Mucosa of descending colon (tissue), 3 donors: ENCODE measurements at places on chromosomes 12 and 14. TPM values are rescaled to one million over a fixed set of nuclear protein-coding genes. Genes with fewer than 3 reads are reported as not detected.

DNA sequence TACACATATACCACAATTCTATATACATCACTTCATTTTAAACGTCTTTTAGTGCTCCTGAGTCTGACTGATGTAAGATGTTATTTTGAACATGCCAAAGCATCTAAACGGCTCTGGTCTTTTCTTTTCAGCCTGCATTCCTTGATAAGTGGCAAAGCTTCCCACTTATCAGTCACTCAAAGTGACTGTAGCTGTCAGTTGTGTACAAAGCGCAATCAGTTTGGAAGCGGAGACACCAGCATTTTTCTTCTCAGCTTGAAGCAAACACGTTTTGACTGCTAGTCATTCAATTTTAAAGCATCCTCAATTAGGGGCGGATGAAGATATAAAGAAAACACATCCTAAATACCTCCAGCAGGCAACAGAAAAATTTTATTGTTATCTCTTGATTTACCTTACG, 226.8 kb downstream of the SOX5 start:
- no peak for DNase-seq

DNA sequence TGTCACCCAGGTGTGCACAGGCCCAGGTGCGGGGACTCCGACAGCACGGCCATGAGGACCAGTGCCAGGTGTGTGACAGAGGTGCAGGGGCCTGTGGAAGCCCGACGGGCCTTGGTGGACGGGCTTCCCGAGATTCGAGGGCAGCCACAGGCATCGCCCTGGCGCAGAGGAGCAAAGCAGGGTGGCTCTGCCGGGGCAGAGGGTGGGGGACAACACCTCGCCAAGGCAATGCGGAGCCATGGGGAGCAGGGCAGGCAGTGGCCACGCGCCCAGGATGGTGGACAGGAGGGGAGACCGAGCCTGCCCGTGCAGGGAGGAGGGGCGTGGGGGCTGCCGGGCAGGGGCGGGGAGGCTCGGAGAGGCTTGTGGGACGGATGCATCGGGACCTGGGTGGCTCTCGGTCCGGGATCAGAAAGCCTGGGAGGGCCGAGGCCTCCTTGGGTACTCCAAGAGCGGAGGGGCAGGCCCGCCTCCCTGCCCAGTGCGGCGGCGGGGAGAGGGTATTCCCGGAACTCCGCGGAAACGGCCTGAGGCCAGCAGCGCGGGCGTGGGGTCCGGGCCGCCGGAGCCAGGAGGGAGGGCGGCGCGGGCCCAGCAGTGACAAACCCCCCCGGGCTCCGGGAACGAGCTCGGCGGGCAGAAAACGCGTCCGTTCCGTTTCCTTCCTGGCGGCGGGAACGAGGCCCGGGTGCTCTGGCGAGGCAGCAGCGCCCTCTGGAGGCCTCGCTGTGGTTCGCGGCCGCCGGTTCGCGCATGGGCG, 1.6 kb downstream of the TMEM121 start:
- DNase-seq = peak; percentile 82

DNA sequence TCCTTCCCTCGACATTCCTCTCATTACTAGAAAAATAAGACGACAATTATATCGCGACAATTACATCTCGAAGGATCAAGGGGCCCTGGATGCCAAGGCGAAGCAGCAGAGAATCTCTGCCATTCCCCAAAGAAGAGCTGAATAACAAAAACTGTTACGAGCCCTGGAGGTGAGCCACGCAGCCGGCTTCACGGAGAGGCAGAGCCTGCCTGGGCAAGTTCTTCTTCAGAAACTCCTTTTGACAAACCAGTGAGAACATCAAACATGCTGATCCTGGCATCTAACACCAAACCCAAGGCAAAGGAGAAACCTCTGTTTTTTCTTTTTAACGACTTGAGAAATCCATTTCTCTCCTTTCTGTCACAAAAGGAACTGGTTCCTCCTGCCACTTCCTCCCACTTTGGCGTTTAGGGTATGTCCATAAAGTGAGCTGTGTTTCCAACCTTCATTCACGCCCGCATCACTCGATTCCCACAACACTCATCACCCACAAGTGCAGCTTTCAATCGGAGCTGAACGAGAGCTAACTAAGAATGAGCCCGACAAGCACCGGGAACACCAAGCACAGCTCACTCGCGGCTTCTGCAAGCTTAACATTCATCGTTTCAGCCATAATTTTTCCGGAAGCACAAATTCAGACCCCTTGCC, 21.5 kb downstream of the CCDC88C start:
- peak; percentile 50 for DNase-seq

DNA sequence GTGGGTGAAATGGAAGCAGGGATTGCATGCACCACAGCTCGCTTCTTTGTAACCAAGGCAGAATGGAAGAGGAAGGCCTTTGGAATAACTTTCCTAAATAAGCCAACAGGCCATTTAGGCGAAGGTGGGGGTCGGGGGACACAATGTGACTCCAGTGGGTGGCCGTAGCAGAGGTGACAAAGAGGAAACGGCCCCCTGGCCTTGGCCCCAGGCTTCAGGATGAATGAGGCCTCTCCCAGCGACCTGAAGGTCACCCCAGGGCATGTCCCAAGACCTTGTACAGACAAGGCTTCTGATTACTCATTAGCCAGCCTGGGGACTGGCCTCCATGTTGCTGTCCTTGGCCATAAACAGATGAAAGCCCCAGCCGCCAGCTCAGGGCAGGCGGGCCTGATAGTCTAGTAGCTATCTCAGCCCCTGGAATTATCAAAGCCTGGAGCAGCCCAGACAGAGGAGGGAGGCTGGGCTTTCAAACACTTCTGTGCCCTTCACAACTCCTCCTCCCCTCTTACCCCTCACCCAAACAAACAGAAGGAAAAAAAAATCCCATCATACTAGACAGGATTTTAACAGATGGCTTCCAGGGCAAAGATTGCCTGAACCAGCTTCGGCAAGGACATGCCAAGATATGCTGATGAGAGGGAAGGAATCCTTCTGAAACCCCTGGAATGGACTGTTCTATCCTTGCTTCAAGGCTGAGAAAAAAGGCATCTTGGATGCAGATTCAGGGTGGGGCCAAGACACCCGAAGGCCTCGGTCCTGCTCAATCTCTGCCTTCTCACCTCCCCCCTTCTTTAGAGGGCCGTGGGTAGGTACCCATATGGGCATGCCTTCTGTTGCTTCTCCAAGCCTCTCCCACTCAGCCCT, 142.3 kb upstream of the PARP11 start:
- DNase-seq = peak; percentile 65

Gene CRACR2A
- total RNA-seq = 72.5 TPM

GRCh38 chr12:124159655-124160054, 135.2 kb upstream of the RFLNA start:
- peak; percentile 60 for DNase-seq

DNA sequence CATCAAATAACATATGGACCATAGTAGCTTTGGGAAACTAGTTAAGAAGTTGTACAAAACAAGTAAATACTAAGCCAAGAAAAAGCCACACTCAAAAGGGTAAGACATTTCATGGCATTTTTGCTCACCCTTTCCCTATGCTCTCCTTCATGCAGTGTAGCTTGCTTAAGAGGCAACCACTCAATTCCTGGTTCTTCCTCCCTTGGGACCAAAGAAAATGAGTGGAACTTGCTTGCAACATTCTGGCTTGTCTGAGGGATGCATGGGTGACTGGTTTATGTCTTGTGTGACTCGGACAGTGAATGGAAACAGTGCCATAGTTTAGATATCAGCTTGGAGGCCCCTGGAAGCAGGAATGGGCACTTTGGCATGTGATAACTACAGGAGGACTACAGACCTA, 252.0 kb upstream of the ARID2 start:
- DNase-seq = no peak

Gene GPR137C
- 0.82 TPM for total RNA-seq

Gene TRAF3
- 20.9 TPM for total RNA-seq

DNA sequence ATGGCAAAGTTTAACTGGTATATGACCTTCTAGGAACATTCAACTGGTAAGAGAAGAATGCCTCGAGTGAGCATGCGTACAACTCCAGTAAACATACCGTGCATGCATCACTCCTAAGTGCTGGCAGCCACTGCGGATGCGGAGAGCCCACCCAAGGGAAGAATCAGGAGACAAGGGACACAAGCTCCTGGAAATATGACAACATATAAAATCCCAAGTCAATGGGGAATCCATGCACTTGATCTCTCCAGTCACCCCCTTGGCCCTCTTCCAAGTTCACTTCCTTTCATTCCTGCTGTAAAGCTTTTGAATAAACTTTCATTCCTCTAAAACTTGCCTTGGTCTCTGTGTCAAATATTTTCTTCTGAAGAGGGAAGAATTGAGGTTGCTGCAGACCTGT, 168.7 kb upstream of the TMCC3 start:
- no peak for DNase-seq

Gene VRTN
- total RNA-seq = 0.09 TPM

DNA sequence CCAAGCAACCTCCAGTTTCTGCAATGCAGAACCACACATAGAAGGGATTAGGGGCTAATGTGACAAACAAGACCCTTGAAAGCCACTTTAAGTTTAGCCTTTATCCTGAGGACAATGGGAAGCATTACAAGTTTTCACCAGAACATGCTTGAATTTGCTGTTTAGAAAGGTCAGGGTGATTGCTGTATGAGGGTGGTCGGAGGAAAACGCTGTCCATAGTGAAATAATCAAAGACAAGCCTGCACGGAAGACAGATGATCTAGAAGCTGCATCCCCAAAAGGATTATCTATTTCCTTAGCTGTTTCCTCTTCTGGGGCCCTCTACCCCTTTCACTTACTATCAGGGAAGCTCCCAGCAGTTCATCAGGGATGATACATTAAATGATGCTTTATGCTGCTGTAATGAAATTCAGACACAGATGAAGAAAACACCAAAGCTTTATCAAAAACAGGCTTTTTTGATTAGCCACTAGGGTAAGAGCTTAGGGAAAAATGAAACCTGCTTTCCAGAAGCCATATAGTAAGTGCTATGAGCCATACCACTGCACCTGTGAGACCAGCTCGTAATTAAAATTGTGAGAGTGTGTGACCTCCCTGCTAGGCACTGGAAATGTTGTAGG, 6.5 kb downstream of the HAL start:
- no peak for DNase-seq

Gene GPHN
- 57.0 TPM for total RNA-seq

DNA sequence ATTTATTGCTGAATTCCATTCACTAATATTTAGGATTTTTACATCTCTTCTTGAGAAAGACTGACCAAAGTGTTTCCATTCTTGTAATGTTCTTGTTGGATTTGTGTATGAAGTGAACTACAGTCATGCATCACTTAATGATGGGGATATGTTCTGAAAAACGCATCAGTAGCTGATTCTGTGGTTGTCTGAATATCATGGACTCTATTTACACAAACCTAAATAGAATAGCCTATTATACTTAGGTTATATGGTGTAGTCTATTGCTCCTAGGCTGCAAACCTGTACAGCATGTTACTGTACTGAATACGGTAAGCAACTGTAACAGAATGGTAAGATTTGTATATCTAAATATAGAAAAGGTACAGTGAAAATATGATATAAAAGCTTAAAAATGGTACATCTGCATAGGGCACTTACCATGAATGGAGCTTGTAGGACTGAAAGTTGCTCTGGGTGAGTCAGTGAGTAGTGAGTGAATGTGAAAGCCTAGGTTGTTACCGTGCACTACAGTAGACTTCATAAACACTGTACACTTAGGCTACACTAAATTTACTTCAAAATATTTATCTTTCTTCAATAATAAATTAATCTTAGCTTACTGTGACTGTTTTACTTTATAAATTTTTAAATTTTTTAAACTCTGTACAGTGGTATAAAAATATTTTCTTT, 27.6 kb upstream of the P2RX4 start:
- no peak for DNase-seq

Gene DENND5B
- 20.3 TPM for total RNA-seq

- peak; percentile 33 for DNase-seq
Observed at GRCh38 chr14:94769391-94770250, at the start of gene GSC. TSS of gene GSC (minus strand) at chr14:94770113. CDS start at chr14:94770015, 98 bp downstream.

GRCh38 chr14:93185349-93185720, 218 bp downstream of the LYSET start:
- DNase-seq = no peak

Gene USP5
- total RNA-seq = 79.7 TPM

Gene RAD51AP1
- 13.3 TPM for total RNA-seq

Gene FAM216A
- not detected for total RNA-seq

DNA sequence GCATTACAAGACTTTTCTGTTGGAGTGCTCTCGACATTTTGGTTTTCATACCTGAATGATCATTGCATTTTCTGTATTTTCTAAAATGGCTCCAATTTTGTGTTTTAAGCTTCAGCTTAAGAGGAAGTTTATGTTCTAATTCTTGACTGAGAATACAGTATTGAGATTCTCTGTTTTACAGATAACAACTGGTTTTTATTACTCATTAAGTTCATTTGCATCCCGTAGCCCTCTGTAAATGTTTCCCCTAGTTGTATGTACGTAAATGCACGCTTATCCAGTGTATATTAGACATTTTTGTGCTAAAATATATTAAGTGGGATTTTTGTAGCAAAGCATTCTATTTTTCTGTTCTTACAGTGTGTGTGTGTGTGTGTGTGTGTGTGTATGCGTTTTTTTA, 33.1 kb downstream of the CPSF6 start:
- no peak for DNase-seq

Gene RDH16
- total RNA-seq = 0.28 TPM
